Fibroblast of mammary gland (primary cell): ENCODE measurements at places on chromosomes 2 and 18.

GRCh38 chr2:158928965-158929364 lies 39.5 kb upstream of the TANC1 start:
- DNase-seq = no peak

GRCh38 chr2:113675875-113676274 lies 48.8 kb downstream of the RABL2A start:
- DNase-seq = no peak

GRCh38 chr2:72121153-72121552 lies 26.5 kb downstream of the CYP26B1 start:
- no peak for DNase-seq

DNA sequence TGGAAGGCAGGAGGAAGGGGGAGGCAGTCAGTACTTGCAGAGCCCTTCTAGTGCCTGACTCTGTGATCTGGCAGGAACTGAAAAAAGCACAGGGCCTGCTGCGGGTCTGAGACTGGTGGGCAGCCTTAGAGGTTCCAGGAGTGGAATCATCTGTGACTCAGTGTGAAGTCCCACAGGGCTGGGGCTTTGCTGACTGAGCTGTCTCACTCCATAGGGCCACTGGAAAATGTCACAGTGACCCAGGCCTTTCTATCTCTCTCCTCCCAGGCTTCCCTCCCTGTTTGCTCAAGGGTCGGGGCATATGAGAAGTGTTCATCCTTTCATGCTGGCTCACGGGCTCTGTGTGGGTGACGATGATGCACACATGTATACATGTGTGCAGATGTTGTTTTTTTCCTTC lies 47.1 kb upstream of the ZFP36L2 start:
- peak; percentile 84 for DNase-seq

DNA sequence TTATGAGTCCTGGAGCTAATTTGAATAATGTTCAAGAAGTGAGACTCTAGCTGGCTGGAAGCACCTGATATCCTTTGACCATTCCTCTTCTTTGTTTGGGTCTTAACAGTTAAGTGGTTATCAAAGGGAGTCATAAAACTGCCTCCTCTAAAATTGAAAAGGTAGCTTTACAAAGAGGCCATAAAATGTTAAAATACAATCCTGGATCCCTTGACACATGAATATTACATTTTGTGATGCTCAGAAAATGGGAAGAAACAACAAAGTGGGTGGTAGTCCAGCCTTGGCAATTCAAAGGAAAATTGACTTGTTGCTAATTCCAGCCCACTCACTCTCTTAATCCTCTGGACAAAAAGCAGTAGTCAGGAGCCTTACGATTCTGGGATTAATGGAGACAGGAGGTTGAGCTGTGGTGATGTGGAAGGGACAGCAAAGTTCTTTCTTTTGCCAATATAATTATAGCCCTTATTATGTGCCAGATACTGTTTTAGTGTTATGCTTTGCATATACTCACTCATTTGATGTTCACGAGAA lies 339.2 kb downstream of the PDE11A start:
- no peak for DNase-seq

- DNase-seq = no peak
These were observed 61.9 kb downstream of the MEIS1 start for GRCh38 chr2:66496670-66497420.

- DNase-seq = no peak
These were observed 6.7 kb downstream of the GBX2 start for GRCh38 chr2:236161531-236161930.

GRCh38 chr2:26428846-26429245 lies 27.1 kb downstream of the DRC1 start:
- DNase-seq = no peak

GRCh38 chr18:36408606-36409005 lies 111.1 kb downstream of the FHOD3 start:
- DNase-seq = peak; percentile 64

DNA sequence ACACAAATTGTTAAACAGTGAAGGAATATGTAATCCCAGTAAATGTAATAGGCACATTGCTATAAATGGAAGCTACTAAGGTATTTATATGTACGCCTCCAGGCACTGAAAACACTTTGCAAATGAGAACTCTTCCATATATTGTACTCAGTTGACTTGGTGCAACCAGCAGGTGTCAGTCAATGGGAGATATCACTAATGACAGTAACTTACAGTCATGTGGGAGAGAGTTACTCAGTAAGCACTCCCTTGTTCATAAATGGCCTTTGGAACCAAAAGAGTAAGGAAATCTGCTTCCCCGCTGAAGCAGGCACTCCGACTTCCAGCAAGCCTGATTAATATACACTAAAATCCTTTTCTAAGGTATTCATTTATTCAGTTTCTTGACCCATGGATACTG lies 5.9 kb downstream of the MDH1 start:
- DNase-seq = no peak

GRCh38 chr2:180604077-180604476 lies 376.3 kb upstream of the UBE2E3 start:
- DNase-seq = peak; percentile 32

DNA sequence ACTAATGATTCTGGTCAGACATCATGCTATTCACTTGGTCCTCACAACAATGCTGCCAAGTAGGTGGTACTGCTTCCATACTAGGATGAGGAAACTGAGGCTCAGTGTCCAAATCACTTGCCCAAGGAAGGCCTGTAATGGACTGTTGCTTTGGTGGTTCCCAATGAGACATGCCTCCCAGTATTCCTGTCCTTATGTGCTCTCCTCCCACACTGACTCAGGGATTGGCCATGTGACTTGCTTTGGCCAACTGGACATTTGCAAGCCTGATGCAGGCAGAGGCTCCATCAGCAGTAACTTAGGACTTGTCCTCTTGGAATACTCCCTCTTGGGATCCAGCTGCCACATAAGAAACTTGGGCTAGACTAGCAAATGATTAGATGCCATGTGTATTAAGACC lies 3.0 kb downstream of the FBXO41 start:
- peak; percentile 46 for DNase-seq

DNA sequence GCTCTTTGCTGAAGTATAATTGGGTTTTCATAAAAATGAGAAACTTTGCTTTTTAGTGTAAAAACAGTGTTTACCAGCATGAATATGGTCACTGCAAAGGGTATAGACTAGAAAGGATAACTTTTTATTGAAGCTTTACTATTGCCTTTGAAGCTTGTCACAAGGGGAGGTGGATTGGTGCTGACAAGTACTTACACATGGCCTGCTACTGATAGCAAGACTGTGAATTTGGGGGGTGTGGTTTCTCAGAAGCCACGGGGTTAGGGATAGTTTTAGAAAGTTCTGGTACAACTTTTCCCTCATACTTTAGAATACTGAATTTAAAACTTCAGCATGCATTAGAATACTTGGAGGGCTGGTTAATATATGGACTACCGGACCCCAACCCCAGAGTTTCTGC lies 294.1 kb downstream of the SOCS6 start:
- DNase-seq = no peak

DNA sequence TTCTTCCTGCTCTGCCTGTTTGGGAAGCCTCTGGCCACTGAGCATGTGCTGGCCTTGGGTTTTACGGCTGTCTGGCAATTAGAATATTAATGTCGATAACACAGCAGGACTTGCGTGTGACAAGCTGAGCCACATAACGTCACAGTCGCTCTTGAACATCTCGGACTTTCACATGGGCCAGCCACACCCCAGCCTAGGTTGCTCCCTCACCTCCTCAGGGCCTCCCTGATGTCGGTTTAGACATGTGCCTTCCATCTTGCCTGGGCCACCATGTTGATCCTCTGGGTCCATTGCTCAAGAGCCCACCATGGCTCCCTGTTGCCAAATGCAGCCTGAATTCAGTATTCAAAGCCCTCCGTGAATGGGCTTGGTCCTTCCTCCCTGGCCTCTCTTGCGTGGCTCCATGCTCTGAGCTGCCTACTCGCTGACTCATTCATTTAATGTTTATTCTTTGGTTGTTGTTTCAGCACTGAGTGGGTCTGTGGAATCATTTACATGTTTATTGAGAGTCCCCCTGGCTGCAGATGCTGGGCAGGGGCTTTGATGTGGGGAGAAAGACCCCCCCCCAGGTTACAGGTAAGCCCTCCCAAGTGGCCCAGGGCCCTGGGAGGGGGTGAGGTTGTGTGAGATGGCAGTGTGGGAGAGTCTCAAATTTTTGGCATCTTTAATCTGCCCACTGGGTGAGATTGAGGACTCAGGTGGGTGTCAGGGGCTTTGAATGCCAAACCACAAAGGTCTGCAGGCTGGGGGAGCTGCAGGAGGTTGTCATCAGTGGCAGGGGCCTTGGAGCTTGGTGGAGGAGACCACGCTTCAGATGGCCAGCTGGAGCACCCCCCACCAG lies 62.0 kb downstream of the ODC1 start:
- peak; percentile 67 for DNase-seq

GRCh38 chr18:27746241-27746640 lies 430.7 kb downstream of the CDH2 start:
- DNase-seq = no peak

DNA sequence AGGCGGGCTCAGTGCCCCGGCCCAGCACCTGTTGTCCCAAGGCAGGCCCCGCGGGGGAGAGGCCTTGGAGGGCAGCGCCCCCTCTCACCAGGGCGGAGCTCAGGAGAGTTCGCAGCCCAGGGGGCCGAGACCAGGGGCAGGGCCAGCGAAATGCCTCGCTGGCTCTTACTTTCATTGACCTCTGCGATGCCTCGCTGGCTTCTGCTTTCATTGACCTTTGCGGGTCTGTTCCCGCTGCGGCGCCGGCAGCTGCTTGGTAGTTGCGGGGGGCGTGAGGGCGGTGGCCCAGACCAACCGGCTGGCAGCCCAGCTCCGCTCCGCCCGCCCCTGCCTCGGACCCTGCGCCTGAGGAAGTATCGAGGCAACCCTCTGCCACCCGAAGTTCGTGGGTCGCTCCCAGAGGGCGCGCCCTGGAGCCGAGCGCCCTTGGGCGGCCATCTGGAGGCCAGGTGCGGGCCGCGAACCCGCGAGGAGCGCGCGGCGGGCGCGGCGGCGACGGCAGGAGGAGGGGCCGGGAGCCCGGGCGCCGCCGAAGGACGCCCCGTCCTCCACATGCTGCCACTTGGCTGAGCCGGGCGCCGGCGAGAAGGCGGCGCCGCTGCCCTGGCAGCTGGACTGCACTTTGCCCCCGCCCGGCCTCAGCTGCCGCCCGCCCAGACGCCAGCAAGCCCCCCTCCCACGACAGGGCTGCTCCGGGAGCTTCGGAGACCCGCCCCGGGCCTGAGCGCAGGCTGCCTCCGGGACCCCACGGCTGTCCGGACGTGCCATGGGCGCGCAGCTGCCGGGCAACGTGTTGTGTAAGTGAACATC lies 118.0 kb upstream of the MSTN start:
- DNase-seq = peak; percentile 29

DNA sequence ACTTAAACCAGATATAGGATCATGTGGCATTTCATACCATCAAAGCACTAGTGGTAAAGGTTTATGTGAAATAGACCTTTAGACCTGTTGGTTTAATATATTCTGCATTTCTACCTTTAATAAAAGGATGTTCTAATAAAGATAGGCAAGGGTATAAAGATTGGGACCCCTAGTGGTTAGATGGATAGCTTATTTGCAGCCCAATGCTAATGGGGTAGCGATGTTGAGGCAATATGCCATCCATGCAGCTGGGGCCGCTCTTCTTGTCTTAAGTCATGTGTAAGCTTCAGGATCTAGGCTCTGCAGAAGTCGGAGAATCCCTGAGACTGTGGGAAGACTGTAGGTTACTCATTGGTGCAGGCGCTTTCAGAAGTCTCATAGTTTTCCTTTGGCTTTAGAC lies 114.9 kb downstream of the ICOS start:
- no peak for DNase-seq

DNA sequence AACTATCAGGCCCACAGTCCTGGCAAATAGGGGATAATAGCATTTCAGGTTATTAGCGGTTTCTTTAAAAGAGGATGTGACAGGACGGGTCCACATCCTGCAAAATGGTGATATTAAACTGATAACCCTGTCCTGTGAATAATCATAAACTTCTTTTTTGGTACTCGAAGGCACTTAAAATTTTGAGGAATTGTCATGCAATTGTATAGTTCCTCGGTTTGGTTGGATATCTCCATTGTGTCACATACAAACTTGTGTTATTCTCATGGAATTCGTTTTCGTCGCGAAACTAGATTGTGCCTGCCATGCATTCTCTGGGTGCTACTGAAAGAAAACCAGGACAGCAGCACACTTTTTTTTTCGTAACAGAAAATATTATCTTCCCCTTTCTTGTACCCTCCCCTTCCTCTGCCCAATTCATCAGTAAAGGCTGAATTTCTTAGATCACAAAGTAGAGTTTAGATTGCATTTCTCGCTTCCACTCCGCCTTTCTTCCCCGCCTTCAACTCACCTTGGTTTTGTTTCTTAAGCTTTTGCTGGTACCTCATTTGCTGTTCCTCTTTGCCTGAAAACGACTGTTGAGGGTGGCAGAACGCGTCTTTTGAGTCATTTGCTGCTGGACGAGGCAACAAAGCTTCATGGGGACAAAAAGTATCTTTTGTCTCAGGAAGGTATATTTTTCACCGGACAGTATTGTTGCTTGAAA lies 1.3 kb downstream of the CERS6 start:
- DNase-seq = no peak

GRCh38 chr2:201157694-201158093 lies 25.2 kb upstream of the CASP10 start:
- peak; percentile 52 for DNase-seq

DNA sequence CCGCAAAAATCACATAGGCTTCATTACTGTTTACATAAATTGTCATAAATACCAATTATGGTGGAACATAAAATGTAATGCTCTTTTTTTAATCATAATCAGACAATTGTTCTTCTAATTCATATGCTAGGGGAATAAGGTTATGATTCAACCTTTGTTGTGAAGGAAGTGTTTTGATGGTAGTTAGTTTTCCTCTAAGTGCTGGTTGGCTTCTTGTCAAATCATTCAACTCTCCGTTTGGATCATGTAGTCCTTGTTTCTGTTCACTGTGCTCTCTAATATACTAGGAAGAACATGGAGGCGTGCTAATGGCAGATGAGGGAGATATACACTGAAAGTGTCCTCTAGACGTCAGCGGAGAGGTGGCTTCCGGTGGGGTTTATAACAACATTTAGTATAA lies 1938.0 kb upstream of the PIK3C3 start:
- no peak for DNase-seq

DNA sequence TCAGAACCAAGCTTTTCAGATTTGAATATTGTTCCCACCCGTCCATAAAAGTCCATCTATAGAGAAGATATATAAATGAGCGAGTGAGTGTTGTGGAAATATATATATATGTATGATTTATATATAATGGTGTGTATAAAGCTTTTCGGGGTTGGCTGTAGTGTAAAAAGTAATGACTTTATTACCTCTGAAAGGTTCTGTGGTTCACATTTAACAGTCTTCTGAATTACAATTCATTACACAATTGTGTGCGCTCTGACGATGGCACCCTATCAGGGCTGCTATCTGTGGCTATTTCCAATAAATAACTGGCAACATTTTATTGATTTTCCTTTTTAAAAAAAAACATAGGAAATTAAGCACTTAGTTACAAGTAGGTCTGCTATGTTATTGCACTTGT lies 2.7 kb upstream of the BCL11A start:
- DNase-seq = no peak

DNA sequence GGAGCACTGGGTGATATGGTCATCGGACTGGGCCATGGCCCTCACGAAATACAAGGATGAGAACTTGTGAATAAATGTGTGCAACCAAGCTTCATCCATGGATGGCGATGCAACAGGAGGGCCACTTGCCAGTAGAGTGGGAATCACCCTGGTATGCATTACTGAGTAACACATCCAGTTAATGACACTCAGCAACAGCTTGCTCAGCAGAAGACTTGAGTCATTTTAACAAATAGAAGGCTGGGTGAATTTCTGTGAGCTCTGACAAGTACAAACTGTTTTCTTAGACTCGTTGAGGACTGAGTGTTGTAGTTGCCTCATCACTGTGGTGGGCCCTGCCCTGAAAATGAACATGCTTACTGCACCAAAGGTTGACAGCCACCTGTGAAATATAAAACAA lies 221.6 kb downstream of the NCKAP5 start:
- no peak for DNase-seq
